ENCODE measurements at places on chromosomes 16 and 17.

DNA sequence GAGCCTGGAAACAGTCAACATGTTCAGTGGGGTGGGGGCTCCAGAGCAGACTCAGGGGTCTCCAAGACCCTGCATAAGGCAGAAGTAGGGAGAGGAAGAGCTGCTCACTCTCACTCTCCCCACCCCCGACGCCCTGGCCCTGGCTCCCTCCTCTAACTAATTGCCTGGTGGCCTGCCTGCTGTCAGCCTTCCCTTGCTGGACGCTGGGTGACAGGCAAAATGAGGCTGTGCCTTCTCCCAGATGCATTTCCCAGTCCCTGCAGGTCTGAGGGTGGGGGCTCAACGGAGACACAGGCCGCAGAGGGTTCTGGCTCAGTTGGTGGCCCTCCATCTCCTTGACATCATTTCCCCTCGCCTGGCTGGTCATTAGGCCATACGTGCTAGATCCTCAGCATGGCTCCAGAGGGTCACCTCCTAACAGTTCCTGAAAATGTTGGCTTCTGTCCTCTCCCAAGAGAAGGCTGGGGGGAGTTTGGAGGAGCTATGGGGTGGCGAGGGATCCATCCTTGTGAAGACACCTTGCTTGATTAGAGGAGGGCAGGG lies 1.4 kb downstream of the FMNL1 start:
- no peak for DNase-seq

- no peak for DNase-seq
These were observed 20.2 kb downstream of the SEC14L1 start for GRCh38 chr17:77160875-77161530.

- no peak for DNase-seq
These were observed 1.4 kb downstream of the NT5M start for GRCh38 chr17:17304521-17304985.

- no peak for DNase-seq
These were observed 28.7 kb upstream of the MYOCD start for GRCh38 chr17:12637015-12637414.

DNA sequence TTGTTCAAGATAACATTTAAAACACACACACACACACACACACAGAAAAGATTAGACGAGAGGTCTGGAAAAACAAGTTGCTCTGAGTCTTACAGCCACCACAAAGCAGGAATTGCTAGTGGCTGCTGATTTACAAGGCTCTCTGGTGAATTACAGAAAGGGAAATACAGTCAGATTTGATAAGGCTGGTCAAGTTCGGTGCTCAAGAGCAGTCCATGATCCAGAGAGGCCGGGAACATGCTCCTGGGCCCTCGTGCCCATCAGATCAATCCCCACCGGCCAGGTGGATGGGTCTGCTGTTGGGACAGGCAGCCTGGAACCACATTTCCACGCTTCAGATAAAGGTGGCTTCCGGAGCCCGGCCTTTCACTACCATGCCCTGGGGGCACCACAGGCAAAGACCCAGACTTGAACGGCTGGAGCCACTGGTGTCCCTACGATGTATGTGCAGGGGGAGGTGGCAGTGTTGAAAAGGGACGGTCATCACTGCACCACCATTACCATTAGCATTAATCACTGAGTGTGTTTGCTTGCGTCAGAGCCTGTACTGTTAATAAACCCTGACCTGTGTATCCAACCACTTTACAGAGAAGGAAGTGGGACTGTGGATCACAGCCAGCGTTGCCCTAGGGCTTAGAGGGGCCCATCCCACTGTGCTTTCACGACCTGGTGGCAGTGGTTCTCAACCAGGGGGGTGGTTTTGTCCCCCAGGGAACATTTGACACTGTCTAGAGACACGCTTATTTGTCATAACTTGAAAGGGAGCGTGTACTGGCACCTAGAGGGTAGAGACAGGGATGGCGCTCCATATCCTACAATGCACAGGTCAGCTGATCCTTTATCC lies 95.1 kb downstream of the XYLT1 start:
- no peak for DNase-seq

GRCh38 chr16:2235695-2236336 lies 428 bp upstream of the DNASE1L2 start:
- no peak for DNase-seq

DNA sequence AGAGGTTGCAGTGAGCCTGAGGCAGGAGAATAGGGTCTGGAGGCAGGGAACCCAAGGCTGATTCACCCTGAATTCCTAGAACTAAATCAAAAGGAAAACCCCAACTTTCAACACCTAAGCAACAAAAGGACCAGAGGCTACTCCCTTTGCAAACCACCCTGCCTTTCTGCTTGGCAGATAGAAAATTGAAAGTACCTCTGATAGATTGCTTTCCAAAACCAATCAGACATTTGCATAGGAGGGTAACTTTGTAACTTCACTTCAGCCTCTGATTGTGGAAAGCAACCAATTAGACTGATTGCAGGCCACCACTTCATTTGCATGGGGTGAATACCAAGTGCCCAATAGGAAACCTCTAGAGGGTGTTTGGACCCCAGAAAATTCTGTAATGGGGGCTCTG lies 10.9 kb upstream of the TMEM98 start:
- peak; percentile 70 for DNase-seq

GRCh38 chr17:59786213-59786535 lies 78.7 kb downstream of the VMP1 start:
- DNase-seq: no peak

GRCh38 chr17:29032857-29033197 lies 10.1 kb upstream of the PIPOX start:
- DNase-seq: no peak

DNA sequence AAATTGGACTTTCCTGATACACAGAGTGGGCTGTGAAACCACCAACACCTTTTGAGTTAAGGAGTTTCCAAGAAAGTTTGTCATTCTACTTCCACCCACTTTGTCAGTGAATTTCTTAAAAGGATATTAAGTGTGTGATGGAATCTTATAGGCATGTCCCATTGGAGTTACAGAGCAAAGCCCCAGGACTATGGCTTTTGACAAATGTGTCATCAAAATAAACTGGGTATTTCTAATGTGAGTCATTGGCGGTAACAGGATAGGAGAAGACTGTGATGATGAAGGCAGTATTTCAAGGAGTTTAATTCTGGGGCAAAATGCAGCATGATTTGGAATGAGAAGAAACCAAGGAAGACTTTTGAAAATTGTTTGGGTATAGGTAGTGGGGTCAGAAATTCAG lies 1013.8 kb upstream of the EEF2KMT start:
- no peak for DNase-seq

GRCh38 chr17:51256101-51256500 lies 3.7 kb downstream of the MBTD1 start:
- DNase-seq: no peak

GRCh38 chr17:55648086-55648485 lies 74.6 kb downstream of the TMEM100 start:
- no peak for DNase-seq

- DNase-seq: no peak
These were observed 52.4 kb downstream of the CYTH1 start for GRCh38 chr17:78729641-78730040.

DNA sequence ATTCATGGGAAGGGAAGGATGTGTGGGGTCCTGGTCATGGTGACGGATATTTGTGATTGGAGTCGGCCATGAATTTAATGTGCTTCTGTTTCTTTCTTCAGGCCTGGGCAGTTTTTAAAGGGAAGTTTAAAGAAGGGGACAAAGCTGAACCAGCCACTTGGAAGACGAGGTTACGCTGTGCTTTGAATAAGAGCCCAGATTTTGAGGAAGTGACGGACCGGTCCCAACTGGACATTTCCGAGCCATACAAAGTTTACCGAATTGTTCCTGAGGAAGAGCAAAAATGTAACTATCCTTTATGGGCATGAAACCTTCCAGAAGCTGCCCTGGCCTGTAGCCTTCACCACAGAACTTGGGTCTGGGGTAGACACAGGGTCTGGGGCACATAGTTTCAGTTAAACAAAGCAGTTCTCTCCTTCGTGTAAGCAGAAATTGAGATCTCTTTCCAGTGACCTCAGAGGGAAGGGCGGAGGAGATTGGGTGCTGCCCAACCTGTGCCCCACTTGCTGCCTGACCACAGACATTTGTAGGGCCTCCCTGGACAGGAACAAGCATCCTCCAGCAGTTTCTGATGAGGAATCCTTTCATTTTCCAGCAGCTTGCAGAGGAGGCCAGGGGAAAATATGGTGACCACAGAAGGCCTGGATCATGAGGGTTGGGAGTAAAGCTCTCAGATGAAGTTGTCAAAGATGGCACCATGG lies 10.1 kb downstream of the IRF8 start:
- no peak for DNase-seq

- DNase-seq: no peak
These were observed 18.1 kb downstream of the POLR2A start for GRCh38 chr17:7502171-7502847.

GRCh38 chr16:79283578-79283977 lies 317.0 kb downstream of the MAF start:
- no peak for DNase-seq

DNA sequence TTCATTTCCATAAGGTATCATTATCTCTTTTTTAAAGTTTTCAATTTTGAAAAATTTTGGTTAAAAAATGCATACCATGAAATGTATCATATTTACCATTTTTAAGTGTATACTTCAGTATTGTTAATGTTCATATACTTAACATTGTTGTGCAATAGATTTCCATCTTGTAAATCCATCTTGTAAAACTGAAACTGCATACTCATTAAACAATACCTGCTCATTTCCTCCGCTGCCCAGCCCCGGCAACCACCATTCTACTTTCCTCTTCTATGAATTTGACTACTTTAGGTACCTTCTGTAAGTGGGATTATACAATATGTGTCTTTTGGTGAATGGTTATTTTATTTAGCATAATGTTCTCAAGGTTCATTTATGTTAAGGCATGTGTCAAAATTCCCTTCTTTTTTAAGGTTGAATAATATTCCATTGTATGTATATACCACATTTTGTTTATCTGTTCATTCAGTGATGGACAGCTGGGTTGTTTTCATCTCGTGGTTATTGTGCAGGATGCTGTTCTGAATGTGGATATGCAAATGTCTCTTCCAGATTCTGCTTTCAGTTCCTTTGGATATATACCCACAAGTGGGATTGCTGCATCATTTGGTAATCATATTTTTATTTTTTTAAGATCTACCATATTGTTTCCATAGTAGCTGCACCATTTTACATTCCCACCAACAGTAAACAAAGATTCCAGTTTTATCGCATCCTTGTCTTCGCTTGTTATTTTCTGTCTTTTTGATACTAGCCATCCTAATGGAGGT lies 6.7 kb downstream of the CCL2 start:
- no peak for DNase-seq

DNA sequence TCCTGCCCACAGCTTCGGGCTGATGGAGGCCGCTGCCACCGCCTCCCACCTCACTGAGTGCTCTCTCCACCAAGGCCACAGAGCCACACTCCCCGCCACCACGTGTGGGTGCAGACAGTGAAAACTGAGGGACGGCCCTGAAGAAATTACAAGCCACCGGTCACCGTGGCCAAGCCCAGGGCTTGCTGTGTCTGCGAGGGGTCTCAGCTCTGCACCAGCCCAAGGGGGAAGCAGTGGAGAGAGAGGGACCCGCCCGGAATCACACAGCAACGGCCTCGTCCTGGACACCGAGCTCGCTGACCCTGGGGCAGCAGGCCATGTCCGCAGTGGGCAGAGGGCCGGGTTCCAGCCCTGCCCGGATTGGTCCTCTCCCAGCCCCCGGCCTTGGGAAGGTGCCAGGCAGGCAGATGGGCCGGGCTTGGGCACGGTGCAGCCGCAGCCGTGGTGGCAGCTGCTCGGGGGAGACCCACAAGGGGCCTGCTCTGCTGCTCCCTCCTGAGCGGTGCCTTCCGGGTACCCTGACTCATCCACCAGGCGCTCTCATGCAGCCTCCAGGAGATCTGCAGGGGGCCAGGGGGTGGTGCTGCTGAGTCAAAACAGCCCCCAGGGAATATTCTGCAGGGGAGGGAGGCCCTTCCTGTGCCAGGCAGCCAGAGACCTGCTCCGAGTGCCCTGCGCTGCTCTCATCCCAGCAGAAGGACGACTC lies 52.0 kb downstream of the CBFA2T3 start:
- no peak for DNase-seq

Data from T-helper 2 cell (primary cell).